A375 (cell line): ENCODE measurements at places on chromosomes 16 and 17. TPM values are rescaled to one million over a fixed set of nuclear protein-coding genes. Genes with fewer than 3 reads are reported as not detected.

CDC42EP4 gene
- total RNA-seq: 38.9 and 43.6 TPM in 2 replicates

SLX4 gene
- total RNA-seq: 5.1 and 7.0 TPM in 2 replicates

MMP28 gene
- total RNA-seq: not detected in 2 replicates

CHST4 gene
- not detected in 2 replicates for total RNA-seq

DYNLRB2 gene
- 0.45 and 0.49 TPM in 2 replicates for total RNA-seq

TP53TG3D gene
- total RNA-seq: 2.2 and 3.8 TPM in 2 replicates

TP53TG3F gene
- total RNA-seq: not detected in 2 replicates

PRR35 gene
- total RNA-seq: 0.16 TPM in 1 of 2 replicates, not detected in the other

HOXB9 gene
- 22.0 and 22.8 TPM in 2 replicates for total RNA-seq

KRT34 gene
- total RNA-seq: 0.23 and 0.77 TPM in 2 replicates

TEKT5 gene
- not detected in 2 replicates for total RNA-seq

LPCAT2 gene
- 33.8 and 39.1 TPM in 2 replicates for total RNA-seq

MT1X gene
- 26.5 and 39.2 TPM in 2 replicates for total RNA-seq

SECTM1 gene
- total RNA-seq: 15.3 and 22.8 TPM in 2 replicates

GFAP gene
- 0.03 and 0.23 TPM in 2 replicates for total RNA-seq

RNF151 gene
- not detected in 2 replicates for total RNA-seq
